MG63 (cell line): ENCODE measurements at places on chromosomes 7 and 10. TPM values are rescaled to one million over a fixed set of nuclear protein-coding genes. Genes with fewer than 3 reads are reported as not detected.

PNLIPRP2 gene
- total RNA-seq: not detected in 2 replicates

PHKG1 gene
- total RNA-seq: 5.5 TPM in 1 of 2 replicates, not detected in the other

- no peak for DNase-seq
These were observed 118.0 kb downstream of the OTUD1 start for GRCh38 chr10:23556727-23557440.

GRCh38 chr10:21512573-21513404 is 12.7 kb downstream of the SKIDA1 start:
- no peak for DNase-seq

DNA sequence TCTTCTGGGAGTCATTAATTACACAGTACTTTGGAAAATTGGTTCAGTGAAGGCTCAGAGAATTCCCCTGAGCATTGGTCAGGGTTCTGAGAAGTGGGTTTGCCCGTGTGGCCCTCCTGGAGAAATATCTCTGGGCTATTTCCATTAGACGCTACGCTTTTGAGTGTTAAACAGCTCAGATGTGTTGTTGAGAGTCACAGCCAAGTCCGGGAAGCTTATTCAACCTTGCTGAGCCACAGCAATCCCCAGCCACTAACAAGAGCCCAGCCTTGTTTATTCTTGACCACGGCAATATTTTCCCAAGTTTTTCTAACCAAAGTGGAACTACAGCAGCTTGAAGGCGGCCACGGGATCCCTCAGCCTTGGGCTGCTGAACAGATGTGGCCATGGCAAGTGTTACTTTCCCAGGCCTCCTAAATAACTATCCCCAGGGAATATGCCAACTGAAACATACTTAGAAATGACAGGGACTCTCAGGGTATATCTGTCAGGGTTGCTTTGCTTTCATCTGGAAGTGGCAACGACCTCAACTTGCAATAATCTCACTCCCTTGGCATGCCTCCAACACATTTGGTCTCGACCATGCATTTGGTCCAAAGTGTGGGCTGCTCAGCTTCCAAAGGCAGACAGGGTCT is 214.7 kb downstream of the EMX2 start:
- DNase-seq: no peak

DNA sequence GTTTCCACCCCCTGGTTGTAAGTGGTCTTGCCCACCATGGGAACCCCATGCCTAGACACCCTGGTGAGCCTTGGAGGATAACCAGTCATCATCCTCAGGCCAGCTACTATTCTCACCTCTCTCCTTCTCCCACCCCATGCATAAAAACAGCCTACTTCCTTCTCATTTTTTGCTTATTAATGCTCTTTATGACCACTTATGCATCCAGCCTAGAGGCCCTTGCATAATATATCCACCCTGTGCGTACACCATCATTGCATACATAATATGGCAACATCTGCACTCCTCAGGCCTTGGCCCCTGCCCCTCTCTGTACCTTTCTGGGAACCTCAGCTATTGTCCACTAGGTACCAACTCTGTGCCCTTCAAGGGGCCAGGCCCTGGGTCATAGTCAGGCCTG is 91.0 kb downstream of the CDH23 start:
- no peak for DNase-seq

DNA sequence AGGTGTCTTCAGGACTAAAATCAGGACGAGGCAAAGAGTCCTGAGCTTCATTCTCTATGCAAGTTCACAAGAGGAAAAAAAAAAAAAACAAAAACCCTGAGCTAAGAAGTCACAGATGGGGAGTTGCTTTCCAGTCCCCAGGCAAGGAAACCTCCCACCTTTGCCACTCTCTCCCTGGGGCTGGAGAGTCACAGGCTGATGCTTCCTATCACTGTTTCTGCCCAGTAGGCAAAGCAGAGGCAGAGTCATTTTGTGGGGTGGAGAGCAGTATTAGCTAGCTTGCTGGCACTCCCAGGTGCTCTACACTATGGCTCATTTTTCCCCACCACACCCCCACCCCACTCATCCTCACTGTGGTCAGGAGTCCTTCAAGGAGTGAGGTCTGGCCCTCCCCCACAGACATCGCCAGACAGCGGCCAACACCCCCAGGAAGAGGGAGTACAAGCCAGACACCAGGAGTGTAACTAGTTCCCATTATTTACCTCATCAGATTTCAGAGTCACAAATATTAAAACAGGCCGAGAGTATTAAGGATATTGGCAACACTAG is 34.6 kb upstream of the UNC5B start:
- no peak for DNase-seq

DNA sequence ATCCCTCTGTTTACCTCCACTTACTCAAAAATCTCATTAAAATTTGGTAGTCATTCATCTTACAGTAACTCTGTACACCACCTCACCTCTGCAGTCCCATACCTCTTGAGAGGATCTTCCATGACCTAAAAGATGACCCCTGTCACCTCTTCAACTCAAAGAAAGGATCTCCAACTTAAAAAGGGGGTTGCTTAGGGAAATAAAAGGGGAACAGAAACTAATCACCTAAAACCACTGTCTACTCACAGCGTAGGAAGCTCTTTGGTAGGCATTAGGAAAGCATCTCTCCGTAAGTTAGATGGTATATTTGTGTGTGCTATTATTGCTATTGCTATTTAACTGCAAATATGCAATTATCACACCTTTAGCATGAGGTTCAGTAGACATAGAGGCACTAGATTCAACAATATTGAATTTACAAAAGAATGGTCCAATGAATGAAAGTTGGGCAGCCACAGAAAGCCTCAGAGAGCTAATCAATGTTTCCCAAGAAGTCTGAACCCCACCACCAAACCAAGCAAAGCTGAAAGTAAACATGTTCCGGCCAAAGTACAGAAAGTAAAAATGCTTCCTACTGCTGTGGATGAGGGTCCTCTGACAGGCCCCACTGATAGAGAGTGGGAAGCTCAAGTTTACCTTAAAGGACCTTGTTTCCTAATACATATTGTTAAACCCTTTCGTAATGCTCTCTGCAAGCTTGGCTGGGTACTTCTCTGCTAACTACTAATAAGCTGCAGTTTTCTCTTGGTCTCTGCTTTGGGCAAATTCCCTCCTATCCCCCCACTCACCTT is 105.8 kb downstream of the GRM8 start:
- DNase-seq: no peak

GRCh38 chr7:50697748-50698147 is 84.9 kb downstream of the GRB10 start:
- no peak for DNase-seq

GRCh38 chr7:120645966-120646365 is 212.0 kb downstream of the TSPAN12 start:
- DNase-seq: no peak

GRB10 gene
- total RNA-seq: 27.5 and 33.1 TPM in 2 replicates

GRCh38 chr10:74117738-74118137 is 32.9 kb downstream of the AP3M1 start:
- DNase-seq: no peak

DNA sequence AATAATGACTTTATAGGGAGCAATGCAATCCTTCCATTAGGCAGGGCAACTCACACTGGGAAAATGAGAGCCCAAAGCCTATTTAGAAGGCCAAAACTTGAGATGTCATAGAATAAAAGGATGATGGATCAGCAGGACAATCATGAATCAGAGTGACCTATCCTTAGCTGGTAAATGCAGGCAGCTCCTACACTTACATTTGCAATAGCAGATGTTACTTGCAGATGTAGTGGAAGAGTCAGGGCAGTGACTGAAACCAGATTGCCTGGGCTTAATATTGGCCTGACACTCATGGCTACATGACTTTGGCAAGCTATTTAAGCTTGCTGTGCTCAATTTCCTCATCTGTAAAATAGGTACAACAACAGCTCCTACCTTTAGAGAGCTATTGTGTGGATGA is 98.7 kb downstream of the PRTFDC1 start:
- DNase-seq: no peak

C10orf67 gene
- total RNA-seq: not detected in 2 replicates

NEURL1 gene
- total RNA-seq: not detected in 2 replicates

DNA sequence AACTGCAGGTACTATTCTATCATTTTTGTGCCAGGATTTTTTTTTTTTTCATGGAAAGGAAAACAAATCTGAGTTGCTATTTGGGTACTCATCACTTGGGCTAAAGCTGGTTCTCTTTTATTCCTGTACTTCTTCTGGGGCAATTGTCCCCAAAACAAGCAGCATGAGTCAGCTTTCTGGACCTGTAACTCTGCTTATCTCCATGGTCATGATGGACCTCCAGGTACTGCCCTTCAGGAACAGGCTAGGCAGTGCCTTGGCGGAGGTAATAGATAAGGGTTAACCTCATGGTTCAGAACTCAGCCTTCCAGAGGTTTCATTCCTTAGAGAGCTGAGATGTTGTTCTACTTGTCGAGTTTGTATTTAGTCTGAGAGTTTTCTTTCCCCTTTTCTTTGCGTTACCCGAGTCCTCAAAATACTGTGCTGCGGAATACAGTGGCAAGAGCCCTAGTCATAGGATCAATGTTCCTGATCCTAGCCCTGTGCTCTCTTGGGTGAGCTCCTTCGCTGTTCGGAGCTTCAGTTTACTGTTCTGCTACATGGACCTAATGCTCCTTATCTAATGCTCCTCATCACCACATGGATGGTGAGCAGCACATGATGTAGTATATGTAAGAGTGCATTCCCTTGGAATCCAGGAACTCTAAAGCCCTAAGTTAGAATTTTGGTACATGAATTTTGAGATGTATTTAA is 74.6 kb downstream of the LRGUK start:
- no peak for DNase-seq

OR2A5 gene
- not detected in 2 replicates for total RNA-seq
